ENCODE measurements at places on chromosomes 5 and 9.

DNA sequence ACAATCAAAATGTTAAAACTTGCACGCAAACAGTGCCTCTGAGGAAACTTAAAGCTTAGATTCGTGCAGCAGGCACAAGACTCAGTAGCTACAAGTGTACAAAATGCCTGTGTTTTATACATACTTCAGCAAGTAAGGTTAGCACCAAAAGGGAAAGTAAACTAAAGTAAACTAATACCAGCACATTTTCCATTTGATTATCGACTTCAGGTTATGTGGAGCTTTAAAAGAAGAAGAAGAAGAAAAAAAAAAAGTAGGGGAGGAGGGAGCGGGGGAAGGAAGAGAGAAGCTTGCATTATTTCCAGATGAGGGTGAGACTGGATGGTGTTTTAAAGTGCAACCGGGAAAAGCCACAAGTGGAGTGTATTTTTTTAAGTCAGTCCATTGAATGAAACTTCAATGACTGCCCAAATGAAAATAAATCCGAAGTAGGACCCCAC is 596 bp upstream of the ADAMTS6 start:
- no peak for DNase-seq

DNA sequence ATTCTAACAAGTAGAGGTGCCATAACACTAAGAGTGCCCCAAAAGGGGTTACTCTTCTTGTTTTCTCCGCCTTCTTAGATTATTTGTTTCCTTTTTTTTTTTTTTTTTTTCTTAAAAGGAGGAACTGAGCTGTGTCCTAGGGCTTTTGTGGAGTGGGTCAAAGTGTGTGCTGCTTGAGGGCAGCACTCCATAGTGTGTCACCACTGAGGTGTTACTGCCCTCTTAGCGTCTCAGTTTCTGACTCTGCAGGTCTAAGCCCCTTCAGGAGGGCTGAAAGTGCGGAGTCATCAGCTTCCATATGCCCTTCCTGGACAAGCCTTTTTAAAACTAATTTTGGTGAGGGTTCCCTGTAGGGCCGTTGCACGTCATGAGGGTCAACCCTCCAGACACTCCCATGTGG is 12.6 kb upstream of the NANS start:
- DNase-seq = no peak

- DNase-seq = no peak
These were observed 253.5 kb upstream of the HAPLN1 start for GRCh38 chr5:83973925-83974815.

DNA sequence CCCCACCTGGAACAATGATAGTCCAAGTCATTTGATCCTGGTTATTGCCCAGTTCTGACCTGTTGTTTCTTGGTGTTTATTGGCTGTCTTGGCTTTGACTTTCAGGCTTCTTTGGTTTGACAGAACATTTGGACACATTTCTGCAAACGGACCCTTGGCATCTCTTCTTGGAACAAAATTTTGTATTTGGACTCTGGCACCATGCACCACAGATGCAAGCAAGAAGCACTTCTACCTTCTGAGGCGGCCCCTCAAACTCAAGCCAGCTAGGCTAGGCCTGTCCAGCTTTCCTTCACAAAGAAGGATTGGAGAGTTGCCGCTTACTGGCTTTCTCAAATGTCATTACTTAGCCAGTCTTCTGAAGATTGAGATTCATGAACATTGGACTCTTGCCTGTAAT is 23.1 kb upstream of the FGF10 start:
- no peak for DNase-seq

GRCh38 chr5:163165277-163165676 is 272.1 kb upstream of the CCNG1 start:
- DNase-seq = no peak

DNA sequence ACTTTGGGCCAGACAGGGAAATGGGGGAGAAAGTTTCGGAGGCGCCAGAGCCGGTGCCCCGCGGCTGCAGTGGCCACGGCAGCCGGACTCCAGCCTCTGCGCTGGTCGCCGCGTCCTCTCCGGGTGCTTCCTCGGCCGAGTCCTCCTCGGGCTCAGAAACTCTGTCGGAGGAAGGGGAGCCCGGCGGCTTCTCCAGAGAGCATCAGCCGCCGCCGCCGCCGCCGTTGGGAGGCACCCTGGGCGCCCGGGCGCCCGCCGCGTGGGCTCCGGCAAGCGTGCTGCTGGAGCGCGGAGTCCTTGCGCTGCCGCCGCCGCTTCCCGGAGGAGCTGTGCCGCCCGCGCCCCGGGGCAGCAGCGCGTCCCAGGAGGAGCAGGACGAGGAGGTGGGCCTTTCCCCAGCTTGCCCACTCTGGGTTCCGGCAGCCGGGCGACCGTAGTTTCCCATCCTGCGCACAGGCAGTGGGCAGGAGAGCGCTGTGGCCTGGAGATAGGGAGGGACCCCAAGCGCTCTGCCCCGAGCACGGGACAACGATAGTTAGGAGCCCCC is 516 bp downstream of the MAST4 start:
- peak; percentile 6 for DNase-seq

DNA sequence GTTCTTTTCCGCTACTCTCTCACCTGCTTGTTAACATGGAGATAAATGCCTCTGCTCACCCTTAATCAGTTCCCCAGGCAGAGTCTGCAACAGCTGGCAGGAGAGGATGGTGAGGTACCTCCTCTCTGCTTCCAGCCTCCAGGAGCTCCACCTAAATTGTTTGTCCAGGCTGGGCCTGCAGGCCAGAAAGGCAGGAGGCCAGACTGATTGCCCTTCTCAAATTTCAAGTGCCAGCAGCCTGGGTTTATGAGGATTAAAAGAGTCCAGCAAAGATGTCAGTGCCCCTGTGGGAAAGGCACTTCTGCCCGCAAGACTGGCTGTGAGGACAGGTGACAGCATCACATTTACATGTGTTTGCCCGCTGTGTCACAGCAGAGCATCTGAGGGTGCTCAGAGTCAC is 19.8 kb downstream of the CORO2A start:
- no peak for DNase-seq

DNA sequence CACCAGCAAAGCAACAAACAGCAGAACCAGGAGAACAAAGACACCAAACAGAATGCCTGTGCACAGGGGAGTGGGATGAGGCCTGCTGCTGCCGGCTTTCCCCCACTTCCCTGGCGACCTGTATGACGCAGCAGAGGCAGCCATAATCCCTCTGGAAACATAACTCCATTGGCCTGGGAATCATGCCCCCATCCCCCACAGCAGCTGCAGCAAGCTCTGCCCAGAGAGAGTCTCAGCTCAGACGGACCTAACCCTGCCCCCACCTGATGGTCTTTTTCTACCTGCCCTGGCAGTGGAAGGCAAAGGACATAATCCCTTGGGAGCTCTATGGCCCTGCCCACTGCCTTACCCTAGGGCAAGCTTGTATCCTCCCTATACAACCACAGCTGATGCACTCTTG is 81.8 kb upstream of the FANCC start:
- DNase-seq = no peak

DNA sequence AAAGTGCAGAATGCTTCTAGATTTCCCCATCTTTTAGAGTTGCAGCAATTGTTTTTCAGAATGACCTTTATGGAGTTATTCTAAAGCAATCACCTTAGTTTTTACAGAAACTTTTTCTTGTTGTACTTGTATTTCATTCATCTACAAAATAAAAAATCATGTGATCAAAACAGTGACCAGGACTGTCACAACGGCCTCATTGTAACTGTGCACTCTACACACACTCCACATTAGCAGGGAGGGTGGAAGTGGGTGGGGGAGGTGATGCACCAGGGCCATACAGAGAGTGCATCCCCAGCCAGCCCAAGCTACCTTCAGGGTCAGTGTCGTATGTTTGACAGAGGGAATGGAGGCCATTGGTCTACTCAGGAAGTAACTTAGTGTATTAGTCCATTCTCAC is 26.9 kb downstream of the EGFLAM start:
- DNase-seq = no peak

DNA sequence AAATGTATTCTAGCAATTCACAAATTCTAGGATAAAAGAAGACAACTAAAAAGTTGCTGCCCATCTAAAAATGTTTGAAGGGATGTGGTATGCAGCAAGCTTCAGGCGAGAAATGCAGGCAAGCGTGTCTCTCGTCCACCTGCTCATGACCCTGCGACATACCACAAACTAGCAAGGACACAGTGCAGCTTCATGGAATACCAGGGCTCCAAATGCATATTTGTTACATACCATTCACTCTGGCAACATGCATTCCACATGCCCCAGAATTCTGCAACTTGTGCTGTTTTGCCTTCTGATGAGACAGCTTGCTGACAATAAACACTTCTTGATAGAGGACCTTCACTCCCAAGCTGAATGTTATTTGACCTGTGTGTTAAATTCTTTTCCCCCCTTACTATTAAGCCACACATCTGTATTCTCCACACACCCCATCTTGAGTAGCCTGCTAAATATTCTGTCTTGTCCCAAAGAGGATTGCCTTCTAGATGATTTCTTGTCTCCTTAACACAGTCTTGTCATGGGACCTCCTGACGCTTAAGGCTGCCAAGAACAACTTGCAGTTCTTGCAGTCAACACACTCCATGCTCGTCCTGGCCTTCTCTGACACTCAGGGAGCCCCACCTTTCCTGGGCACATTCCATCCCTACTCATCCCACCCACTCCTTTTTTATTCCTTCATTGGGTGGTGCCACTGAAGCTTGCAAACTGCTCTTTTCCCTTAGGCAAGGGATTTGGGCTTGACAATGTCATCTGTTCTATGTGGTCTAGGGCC is 340.5 kb downstream of the PIK3R1 start:
- DNase-seq = no peak

DNA sequence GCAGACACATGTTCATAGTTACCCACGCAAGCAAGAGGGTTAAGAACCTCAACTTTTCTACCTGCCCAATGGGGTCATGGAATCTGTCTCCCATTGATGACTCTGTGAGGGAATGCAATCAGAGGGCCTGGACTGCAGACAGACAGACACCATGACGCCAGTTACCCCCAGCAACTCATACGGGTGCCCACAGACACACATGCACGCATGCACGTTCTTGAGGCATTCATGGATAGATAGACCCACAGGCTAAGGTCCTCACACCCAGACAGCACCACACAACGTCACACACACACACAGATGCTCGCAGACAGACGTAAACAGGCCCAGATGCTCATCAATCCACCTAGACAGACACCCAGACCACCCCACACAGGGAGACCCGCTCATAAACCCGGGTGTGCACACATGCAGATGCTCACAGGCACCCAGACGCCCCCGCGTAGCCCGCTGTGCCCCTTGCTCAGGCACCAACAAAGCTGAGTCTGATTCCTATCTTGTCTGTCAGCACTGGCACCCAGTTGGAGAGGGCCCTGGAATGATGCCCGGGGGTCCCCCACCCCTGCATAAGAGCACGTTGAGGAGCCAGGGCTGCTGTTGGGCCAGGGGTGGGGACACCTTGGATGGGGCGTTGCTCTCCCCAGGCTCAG is 23.6 kb downstream of the LHX2 start:
- DNase-seq = no peak

DNA sequence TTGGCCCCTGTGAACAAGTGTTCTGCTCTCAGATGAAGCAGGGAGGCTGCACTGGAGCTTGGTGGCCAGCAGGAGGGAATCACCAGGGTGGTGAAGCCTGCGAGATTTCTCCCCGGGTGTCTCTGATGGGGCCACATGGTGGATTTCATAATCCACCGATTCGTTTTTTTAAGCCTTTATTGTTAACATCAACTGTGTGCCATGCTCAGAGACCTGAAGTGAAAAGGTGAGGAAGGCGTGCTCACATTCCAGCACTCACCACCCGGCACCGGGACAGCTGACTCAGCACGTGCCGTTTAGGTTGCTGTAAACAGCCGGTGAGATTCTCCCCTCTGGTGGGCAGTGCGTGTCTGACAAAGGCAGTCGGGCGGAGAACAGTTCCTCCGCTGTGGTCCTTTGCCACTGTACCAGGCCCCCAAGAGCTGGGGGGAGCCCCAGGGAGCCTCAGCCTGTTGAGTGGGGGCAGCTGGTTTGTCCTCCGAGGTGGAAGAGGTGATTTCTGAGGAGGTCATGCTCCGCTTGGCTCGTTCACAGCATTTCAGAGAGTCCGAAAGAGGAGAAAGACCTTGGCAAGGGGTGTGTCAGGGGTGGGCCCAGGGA is 12.7 kb upstream of the AHRR start:
- no peak for DNase-seq

GRCh38 chr9:113461943-113462342 is 1.6 kb upstream of the RGS3 start:
- no peak for DNase-seq

GRCh38 chr9:37079370-37080164 is 40.8 kb upstream of the ZCCHC7 start:
- peak; percentile 71 for DNase-seq

- DNase-seq = no peak
These were observed 70.6 kb downstream of the LRSAM1 start for GRCh38 chr9:127521919-127522304.

DNA sequence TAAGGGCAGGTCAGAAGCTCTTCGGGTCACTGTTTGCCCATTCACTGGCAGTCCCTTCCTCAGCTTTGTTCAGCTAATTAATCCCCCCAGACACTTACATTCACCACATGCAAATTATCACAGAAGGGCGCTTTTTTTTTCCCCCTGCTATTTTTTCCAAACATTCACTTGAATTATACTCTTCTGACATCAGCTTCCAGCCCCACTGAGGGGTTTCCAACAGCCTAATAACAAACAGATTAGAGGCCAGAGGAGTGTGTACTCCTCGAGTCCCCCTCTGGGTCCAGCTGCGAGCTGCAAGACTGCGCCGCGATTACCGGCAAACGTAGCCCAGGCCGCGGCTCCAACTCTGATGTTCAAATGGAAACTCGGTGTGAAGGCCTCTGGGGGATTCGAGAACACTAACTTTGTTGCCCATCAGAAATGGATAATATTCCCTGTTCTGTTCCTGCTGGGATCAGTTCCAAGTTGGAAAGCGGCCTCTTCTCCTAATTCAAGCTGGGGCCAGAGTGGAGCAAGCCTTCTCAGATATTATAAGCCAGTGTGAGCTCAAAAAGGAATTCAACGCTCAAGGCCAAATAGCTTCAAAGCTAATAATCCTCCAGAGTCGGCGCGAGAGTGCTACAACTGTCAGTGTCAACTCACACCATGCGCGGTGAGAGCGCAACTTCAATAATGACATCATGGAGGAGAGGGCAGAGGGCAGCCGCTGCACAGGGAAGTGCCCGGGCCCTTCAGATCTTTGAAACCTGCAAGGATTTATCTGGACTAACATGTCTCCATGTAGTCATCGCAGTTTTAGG is 560.8 kb downstream of the BNC2 start:
- no peak for DNase-seq

- DNase-seq = no peak
These were observed 70.8 kb upstream of the CDKN2B start for GRCh38 chr9:22079873-22080341.

All from activated gamma-delta T cell (primary cell).